T-helper 9 cell (primary cell): ENCODE measurements at places on chromosomes 4 and X.

- DNase-seq: no peak
These were observed 56.2 kb downstream of the SMIM20 start for GRCh38 chr4:25970226-25970675.

- no peak for DNase-seq
These were observed 577 bp downstream of the BGN start for GRCh38 chrX:153495362-153495751.

DNA sequence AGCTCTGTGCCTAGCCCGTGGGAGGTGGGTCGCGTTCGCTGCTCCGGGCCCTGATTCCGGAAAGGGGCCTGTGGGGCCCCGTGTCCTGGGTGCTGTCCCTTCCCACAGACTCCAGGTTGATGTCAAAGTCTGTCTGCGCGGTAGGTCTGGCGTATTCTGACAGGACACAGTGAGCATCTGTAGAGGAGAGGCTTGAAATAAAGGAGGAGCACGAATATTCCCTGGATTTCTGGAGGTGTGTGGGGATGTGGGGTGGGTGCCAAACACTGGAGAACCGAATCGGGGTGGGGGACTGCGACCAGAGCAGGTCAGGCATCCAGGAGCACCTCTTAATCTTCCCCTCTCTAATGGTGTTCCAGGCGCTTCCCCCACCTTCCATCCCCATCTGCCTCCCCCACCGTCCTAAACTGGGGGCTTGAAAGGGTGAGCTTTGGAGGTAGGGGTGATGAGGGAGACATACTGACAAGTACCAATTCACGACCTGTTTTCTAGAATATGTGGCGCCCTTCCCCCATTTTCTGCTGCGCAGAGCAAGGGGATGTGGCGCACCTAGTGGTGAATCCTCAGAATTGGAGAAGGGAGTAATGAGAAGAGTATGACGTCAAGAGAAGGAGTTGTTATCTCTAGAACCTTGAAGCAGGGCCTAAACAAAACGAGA lies 877 bp downstream of the GPRASP1 start:
- DNase-seq: peak; percentile 38

- no peak for DNase-seq
These were observed at the start of gene GPR119 for GRCh38 chrX:130385520-130385919. GPR119 (minus strand) TSS chrX:130385674; CDS start chrX:130385447, 227 bp downstream.

DNA sequence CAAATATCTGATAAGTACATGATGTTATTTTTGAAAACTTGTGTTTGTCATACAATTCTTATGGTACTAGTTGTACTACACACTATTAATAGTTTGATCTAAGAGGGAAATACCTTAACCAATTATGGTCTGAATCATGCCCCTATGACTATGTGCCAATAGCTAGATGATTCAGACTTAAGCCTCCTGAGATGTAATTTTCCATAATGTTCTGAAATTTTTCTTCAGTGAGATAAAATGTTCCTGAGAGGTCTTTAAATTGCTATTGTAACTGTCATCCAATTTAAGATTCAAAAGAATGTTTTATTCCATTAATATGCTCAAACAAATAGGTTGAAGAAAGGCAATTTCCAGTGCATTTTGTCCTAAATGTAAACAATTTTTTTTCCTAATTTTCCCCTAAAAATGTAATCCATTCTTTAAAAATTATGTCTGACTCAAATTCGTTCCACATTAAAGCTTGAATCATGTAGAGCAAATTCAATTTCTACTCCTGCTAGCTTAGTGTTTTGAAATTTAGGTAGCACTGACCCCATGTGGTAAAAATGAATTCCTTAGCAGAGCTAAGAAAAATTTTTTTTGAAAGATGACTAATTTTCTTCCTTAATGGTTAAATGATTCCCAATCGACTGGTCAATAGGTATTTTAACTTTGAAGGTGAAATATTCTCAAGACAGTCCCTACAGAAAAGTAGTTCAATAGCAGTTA lies 49.1 kb downstream of the APOOL start:
- DNase-seq: no peak

GRCh38 chrX:151852294-151852693 lies 60.4 kb upstream of the MAGEA4 start:
- no peak for DNase-seq

- no peak for DNase-seq
These were observed 2.6 kb downstream of the SLC25A31 start for GRCh38 chr4:127732623-127733328.
